ENCODE measurements at places on chromosomes 1 and 21.
A peak's percentile ranks its signal among the peaks of the same experiment; 100 is the strongest.

- DNase-seq, result no peak
Measured at GRCh38 chr1:81484284-81484683, 316.4 kb upstream of the ADGRL2 start.

GRCh38 chr21:15273244-15273643 lies 208.4 kb upstream of the NRIP1 start:
- DNase-seq, result no peak

GRCh38 chr1:155329980-155330598 lies 9.4 kb downstream of the RUSC1 start:
- no peak for DNase-seq

GRCh38 chr1:165851034-165851658 lies 23.7 kb downstream of the UCK2 start:
- peak; percentile 44 for DNase-seq

GRCh38 chr1:50488356-50488755 lies 65.1 kb upstream of the DMRTA2 start:
- no peak for DNase-seq

DNA sequence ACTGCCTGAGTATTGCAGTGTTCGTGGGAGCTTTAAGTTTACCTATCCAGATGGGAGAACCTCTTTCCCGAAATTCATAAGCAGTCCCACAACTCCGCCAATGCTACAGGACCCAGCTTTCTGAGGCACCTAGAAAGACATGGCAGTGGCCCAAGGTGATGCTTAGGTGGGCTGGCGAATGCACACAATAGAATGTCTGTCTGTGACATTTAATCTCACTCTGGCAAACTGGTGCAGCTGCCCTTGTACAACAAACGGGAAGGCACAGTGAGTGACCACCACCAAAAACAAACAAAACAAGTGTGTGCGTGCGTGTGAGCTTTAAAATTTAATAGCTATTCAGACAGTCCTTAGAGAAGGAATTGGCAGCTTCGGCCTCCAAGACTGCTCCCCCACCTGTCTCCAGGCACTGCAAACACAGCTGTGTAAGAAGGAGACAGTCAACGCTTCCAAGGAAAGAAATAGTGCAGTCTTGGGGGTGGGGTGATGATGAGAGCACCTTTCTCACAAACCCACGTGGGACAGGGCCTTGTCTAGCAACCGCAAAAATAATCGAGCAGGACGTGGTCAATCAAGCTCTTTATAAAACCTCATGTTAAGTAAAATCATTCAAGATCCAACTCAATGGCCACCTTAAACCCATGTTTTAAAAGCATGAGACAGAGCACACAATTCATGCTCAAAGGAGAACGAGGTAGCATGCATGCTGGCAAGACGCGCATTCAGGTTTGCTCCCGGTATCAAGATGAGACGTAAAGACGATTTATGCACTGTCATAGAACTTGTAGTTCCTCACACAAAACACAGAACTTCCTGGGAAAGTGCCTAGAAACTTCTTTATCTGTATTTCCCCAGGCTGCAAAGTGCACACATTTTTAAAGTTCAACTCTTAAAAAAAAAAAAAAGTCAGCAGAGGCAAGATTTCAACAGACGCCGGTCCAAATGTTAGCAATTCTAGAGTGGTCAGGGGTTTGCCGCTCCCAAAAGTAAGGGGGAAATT lies 84.1 kb downstream of the TM2D1 start:
- peak; percentile 2 for DNase-seq

GRCh38 chr21:25619198-25619597 lies 11.9 kb upstream of the MRPL39 start:
- DNase-seq, result no peak

DNA sequence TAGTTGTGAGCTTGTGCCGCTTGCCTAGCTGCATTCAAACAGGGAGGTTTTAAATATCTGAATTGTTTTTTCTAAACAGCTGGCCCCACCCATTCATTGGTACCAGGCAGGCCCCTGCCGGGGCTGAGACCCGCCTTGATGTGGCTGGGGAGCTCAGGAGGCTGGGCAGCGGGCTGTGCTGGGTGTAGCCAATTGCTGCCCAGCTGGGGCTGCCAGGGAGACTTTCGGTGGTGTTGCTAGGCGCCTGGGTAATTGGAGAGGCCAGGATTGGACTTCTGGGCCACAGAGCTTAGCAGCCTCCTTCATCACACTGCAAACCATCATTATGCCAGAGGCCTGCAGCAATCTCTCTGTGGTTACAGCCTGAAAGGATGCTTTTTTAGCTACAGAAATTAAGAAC lies 12.2 kb downstream of the RHBDL2 start:
- no peak for DNase-seq

DNA sequence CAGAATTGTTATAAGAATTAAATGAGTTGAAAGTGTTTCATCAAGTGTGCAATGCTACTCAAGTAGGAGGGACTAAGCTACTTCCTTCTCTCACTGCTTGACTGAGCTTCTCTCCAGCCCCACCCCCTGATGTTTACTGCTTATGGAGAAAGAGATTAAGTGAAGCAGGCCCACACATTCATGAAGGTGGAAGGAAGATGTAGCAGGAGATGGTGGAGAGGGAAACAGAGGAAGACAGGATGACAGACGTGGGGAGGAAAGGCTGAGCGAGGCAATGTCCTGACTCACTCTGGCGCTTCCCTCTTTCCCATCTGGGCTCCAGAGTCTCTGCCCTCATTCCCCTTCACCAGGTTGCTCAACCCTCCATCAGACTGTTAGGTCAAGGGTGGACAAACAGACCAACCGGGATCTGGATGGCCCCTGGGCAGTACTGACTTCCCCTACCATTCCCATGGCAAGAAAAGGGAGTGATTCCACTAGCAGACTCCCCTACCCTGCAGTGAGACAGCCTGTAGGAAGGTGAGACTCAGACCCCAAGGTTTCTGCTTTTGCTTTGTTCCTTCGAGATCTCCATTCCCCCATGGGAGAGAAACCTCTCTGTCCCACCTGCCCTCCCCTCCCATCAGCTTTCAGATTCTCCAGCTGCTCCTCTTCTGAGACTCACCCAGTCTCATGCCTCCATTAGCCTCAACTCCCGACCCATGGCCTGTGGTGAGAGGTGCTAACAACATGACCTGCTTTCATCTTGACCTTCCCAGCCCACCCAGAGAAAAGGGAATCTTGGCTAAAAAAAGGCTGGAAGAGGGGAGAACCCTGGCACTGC lies 3.1 kb upstream of the ARHGEF2 start:
- DNase-seq, result no peak

GRCh38 chr1:206774093-206774492 lies 1.8 kb upstream of the IL10 start:
- no peak for DNase-seq

DNA sequence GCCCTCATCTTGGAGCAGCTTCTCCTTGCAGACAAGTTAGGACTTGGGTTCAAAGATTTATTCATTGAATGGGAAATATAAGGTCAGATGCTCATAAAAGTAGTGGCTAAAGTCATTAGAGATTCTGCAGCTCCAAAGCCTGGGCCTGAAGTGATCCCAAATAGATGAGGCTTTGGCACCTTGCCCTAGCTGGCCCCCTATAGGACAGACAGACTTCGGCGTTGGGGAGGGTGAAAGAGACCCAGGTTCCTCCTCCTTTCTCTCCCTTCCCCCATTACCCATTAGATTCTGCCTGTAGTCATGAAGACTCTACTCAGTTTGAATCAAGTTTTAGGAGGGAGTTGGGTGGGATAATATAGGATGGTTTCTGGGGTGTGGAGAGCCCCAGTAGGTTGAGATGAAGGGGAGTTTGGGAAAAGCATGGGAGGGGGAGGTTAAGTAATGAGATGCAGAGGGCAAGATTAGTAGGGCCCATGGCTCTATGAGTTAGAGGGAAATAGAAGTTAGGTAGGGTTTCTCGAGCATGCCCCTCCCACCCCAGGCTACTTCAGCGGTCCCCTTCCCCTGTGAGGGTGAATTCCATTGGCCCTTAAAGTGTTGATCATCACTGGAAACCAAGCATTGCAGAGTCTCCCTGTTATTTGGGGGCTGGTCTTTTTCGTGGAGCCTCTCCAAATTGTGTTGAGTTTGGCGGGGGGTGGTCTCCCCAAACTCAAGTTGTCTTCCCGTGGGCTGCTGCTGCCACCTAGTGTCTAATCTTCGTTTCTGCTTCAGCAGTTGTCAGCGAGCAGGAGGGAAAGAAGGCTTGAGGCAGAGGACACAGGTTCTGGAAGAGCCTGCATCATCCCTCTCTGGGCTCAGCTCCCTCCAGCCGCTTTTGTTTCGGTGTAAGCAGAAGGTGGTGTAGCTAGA lies 2.1 kb upstream of the AHDC1 start:
- peak; percentile 89 for DNase-seq

All from ELF-1 (cell line).